ENCODE measurements at places on chromosomes 5 and 9. TPM values are rescaled to one million over a fixed set of nuclear protein-coding genes. Genes with fewer than 3 reads are reported as not detected.

- no peak for DNase-seq
Observed at GRCh38 chr5:174547814-174548213, 176.6 kb upstream of the MSX2 start.

The PLAA gene
- 41.5 TPM for total RNA-seq

DNA sequence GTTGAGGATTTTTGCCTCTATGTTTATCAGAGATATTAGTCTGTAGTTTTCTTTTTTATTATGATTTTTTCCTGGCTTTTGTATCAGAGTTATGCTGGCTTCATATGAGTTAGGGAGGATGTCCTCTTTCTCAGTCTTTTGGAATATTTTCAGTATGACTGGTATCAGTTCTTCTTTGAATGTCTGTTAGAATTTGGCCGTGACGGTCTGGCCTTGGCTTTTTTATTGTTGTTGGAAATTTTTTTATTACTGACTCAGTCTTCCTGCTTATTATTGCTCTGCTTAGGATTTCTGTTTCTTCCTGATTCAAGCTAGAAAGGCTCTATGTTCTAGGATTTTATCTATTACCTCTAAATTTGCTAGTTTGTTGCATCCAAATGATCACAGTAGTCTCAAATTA, 421.9 kb downstream of the CDH10 start:
- DNase-seq, result no peak

GRCh38 chr5:68372161-68372560, 156.6 kb downstream of the PIK3R1 start:
- no peak for DNase-seq

DNA sequence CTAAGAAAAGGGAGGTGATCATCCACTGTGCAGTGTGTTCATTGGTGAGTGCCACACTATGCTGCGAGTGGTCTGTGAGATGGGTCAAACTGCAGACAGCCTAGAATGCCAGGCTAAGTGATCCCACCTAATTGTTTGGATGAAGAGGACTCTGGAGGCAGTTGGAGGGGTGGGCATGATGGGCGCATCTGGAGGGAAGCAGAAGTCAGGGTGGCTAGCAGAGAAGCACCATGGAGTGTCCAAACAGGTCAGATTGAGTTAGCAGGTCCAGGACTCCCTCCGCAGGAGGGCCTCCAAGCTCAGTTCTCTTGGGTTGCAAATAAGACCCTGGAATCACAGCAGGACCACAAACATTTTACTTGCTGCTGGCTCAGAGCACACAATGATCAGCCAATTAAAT, 19.9 kb upstream of the ANGPTL2 start:
- DNase-seq, result no peak

DNA sequence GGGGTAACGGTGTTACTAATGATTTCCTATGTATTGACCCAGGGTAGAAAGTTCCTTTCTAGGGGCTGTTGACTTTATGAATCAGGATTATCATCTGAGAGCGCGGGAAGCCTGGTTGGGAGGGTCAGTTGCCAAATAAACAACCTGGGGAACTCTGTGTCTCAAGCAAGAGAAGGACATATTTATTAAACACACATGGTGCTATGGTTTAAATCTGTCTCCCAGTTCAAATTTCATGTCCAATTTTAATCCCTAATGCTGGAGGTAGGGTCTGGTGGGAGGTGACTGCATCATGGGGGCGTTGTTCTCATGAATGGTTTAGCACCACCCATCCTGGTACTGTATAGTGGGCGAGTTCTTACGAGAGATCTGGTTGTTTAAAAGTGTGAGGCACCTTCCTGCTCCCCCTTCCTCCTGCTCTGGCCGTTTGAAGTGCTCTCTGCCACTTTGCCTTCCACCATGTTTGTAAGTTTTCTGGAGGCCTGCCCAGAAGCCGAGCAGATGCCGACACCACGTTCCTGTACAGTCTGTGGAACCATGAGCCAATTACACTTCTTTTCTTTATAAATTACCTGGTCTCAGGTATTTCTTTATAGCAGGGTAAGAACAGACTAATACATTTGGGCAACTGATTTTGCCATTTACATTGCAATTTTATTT, 19.7 kb upstream of the GAS1 start:
- DNase-seq, result no peak

GRCh38 chr5:56349461-56349860, 116.3 kb upstream of the ANKRD55 start:
- no peak for DNase-seq

The DRD1 gene
- 1.3 TPM for total RNA-seq

All from cerebellum (tissue), 4 donors.